NCI-H1417 treated with DMSO at 0.1 percent for 48 hours (cell line): ENCODE measurements at places on chromosomes 4 and X.

GRCh38 chr4:163702736-163703135, 208.2 kb downstream of the TMA16 start:
- DNase-seq: no peak

DNA sequence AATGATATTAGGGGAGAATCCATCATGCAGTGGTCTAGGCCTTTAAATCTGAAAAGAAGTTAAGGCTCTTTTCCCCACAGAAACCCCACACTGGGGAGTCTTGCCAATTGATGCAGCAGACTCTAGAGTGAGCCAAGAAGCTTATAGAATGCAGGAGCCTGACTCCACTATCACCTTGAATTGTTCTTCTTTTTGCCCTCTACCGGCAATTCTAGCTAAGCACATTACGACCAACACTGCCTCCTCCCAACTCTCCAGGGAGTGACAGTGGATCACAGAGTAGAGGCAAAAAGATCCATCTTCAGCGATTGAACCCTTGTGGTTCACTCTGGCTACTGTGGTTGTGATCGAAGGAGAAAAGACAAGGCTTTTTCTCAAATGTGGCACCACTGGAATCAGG, 331.5 kb downstream of the NKX6-1 start:
- DNase-seq: no peak

DNA sequence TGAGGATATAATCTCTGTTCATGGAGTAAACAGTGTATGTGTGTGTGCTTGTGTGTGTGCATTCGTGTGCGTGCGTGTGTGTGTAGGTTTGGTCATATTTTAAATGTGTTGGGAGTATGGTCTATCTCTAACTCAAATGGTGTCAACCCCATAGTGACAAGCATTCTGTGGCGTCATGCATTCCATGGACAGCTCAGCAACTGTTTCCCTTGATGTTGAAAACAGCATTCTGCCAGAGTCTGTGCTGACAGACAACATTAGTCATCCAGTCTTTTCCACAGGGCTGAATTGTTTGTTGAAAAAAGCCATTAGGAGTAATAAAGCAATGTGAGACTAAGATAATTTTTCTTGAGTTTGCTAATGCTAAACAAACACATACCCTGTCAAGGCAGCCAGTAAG, 706.6 kb downstream of the PCDH19 start:
- DNase-seq: no peak

GRCh38 chr4:27844376-27844775, 983.7 kb downstream of the STIM2 start:
- DNase-seq: no peak

DNA sequence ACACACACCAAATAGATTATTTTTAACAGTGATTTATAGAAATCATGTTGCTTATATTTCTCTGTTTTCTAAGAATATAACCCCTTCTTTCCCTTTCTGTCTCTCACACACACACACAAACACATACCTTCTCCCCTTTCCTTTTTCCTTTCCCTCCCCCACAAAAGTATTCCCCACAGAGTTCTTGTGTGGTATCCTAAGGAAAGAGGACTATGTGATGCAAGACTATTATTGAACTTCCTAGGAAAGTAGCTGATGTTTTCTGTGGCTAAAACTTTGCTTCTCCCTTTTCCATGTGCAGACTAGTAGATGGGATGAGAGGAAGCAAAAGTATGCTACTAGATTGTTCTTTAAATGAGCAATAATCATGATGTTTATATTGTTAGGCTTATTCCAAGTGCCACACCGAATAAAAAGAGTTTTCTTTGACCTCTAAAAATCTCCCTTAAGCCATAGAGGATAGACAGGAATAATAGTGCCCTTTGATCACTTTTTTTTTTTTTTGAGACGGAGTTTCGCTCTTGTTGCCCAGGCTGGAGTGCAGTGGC, 38.7 kb downstream of the CPEB2 start:
- DNase-seq: no peak

- DNase-seq: no peak
Measured at GRCh38 chrX:133389975-133390374, 25.3 kb downstream of the GPC4 start.

DNA sequence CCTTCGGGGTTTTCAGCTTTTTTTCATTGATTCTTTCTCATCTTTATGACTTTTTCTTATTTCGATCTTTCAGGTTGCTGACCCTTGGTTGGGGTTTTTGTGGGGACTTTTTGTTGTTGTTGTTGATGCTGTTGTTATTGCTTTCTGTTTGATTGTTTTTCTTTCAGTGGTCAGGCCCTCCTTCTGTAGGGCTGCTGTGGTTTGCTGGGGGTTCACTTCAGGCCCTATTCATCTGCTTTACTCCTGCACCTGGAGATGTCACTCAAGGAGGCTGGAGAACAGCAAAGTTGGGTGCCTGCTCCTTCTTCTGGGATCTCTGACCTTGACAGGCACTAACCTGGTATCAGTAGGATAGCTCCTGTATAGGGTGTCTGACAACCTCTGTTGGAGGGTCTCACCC, 39.9 kb upstream of the PCDH18 start:
- DNase-seq: no peak

DNA sequence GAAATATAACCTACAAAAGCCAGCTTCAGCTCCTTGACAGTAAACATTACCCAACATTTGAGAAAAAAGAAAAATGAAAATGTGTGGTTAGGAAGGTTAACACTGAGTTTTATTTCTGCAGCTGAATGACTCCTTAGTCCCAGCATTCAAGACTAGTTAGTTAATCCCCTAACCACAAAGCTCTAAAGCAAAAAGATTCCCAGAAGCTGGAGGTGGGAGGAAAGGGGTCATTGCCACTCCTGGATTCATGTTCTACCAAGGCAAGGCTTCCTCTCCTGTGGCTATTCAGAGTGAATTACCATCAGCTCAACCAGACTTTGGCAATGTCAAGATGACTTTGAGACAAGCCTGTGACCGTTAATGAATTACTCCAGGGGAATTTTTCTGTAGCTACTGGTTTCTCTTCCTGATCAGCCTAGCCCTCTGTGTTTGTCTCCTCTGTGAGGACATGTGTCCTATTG, 63.6 kb downstream of the HADH start:
- DNase-seq: no peak

DNA sequence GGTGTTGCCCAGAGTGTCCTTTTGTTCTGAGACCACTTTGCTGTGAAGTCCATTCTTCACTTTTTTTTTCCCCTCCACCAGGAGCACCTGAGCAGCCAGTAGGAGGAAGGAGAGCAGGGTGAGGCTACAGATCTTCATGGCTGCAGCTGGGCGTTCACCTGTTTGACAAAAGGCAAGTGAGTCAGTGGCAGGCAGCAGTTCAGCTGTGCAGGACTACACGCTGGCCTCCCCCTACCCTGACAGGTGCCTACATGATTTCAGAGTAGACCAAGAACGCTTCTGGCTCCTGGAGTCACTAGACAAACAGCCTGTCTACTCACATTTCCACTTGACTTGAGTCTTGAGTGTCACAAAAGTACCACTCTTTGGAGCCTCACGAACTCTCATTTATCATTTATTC, 2.0 kb downstream of the FGFBP1 start:
- no peak for DNase-seq

DNA sequence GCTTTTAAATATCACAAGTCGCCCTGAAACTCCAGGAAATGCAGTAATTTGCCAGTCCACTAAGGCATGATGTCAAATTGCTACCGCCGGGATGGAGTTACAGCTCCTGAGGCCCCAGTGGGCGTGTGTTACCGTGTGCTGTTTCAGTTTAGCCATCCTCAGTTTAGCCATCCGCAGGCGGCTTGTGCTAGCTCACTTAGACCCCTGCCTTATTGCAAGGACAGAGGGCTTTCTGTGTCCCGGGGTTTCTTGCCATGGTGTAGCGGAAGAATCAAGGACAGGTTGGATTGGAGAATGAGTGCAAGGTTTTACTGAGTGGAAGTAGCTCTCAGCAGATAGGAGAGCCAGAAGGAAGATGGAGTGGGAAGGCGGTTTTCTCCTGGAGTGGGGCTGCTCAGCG, 33.8 kb upstream of the LRBA start:
- no peak for DNase-seq

DNA sequence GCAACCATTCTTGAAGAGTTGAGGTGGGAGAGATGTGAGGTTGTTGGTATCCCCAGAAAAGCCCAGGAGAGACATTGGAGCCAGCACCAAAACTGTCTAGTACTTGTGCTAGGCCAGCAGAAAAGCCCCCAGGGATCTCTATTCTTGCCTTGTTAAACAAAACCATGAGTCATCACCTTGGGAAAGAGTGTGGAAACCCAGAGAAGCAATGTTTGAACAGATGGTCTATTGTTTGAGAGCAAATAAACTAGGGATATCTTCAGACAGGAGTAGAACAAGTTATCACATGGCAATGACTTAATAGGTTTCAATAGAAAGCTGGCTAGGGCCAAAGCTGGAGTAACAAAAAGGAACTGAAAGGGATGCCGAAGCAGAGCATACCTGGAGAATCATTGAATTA, 195.7 kb upstream of the CASK start:
- DNase-seq: no peak

- DNase-seq: no peak
Measured at GRCh38 chr4:74944354-74944793, 11.5 kb downstream of the PARM1 start.

DNA sequence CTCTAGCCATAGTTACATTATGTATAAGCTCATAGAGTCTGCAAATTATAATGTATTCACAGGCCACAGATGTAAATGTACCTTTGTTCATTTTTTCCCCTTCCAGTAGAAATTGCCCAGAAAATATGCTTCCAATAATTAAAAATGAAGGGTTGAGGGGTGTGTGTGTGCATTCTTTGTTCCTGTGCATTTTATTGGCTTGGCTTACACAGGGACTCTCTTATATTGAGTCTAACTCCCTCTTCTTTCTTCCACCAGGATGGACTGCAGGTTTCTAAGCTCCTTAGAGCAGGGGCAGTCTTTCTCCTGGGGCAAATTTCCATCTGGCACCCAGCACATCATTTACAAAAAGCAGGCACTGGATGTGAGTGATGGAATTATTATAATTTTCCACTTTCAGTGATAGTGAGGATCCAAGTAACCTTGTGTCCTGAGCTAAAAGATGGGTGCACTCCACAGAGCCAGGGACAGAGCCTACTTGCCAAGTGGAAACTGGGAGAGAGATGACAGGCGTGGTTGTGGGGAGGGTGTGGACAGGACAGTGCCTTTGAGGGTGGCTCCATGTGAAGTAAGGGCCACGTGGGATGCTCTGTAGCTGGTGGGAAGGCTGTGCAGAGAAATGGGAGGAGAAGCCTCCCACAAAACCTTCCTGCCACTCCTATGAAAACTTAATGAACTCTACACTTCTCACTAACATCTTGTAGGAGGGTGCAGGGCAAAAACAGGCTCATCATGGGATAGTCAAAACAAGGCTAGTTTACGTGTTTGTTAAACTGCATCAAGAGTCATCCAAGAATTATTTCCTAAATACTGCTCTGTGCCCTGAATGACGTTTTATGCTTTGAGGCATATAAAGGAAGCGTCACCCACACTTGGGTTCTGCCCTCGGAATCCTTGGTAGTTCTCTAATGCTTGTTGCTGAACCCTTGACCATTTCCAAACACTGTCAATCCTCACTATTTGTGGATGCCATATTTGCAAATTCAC, 16.0 kb downstream of the IGFBP7 start:
- no peak for DNase-seq

DNA sequence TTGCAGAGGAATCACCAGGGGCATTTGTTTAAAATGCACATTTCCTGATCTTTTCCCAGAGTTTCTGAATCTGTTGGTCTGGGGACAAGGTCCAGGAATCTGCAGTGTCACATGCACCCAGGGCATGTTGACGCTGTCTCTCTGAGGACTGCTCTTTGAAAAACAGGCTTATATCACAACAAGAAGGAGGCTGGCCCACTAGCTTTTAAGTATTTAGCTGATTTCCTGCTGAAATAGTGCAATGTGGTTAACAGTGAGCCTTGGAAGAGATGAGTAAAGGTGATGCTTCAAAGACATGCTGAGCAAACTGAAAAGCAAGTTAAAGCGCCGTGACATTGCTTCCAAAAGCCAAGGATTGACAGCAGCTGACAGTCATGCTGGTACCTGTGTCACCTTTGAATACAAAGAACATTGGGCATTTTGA, 18.6 kb upstream of the SEPSECS start:
- no peak for DNase-seq

GRCh38 chr4:88291003-88291402, 6.6 kb upstream of the PPM1K start:
- no peak for DNase-seq

GRCh38 chr4:82528074-82528473, 33.7 kb downstream of the TMEM150C start:
- no peak for DNase-seq

- no peak for DNase-seq
Measured at GRCh38 chr4:158500054-158500453, 21.6 kb upstream of the RXFP1 start.

DNA sequence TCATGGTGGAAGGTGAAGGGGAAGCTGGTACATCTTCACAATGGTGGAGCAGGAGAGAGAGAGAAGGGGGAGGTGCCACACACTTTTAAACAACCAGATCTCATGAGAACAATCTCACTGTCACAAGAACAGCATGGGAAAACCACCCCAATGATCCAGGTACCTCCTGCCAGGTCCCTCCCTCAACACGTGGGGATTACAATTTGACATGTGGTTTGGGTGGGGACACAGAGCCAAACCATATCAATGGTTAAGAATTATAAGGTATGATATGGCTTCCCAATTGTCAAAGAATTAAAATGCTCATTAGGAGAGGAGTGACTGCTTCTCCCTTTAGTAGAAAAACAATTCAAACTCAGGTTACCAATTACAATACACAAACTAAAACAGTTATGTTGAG, 143.3 kb downstream of the PDLIM5 start:
- DNase-seq: no peak

GRCh38 chr4:129839687-129840086, 743.7 kb downstream of the C4orf33 start:
- DNase-seq: no peak

GRCh38 chr4:112029771-112030171, 115.5 kb upstream of the FAM241A start:
- no peak for DNase-seq

GRCh38 chr4:13413729-13414437, 70.3 kb downstream of the RAB28 start:
- no peak for DNase-seq
